ENCODE measurements at places on chromosomes 4 and X.
A peak's percentile ranks its signal among the peaks of the same experiment; 100 is the strongest.

DNA sequence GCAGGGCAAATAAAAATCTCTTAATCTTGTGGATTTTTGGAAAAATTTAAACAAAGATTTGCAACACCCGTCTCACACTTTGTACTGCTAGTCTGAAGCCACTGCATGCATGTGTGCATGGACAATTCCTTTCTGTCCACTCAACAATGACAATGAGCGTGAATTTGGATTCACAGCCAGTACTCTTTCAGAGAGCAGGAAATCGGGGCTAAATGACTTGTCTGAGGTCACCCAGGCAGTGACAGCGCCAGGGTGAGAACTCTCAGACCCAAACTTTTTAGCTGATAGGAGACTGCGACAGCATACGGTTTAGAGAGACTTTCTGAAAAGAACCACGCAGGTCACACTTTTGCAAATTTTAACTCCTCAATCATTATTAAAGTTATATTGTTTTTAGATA, 90.9 kb downstream of the ZNF827 start:
- no peak for DNase-seq

- DNase-seq = no peak
These were observed 313 bp upstream of the BLOC1S4 start for GRCh38 chr4:6715704-6716017.

DNA sequence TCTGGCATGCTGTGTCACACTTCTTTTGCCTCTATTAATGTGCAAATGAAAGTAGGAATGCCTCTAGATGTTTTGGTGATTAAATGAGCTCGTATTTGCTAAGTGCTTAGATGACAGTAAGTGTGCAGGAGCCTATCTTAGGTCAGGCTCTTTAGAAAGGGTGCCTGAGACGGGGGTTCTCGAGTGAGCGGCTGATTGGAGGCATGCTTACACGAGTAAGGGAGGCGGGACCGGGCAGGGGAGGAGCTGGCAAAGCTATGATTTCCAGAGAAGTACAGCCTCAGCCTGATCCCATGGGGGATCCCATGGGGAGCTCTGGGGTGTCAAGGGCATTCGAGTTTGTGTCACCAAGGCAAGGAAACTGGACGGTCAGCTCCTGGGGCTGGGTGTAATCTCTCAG, 44.8 kb downstream of the CLDN34 start:
- DNase-seq = peak; percentile 40

GRCh38 chr4:156660465-156660864, 311.1 kb downstream of the PDGFC start:
- no peak for DNase-seq

GRCh38 chr4:39415678-39416283, 9.1 kb downstream of the KLB start:
- no peak for DNase-seq

GRCh38 chr4:5784021-5784420, 73.0 kb downstream of the EVC start:
- no peak for DNase-seq

- DNase-seq = peak; percentile 64
These were observed 147.7 kb downstream of the SH3KBP1 start for GRCh38 chrX:19739683-19740082.

- no peak for DNase-seq
These were observed 272.9 kb downstream of the PPP1R2C start for GRCh38 chrX:42505016-42505415.

- peak; percentile 36 for DNase-seq
These were observed 431.8 kb downstream of the BCOR start for GRCh38 chrX:39665830-39666518.

DNA sequence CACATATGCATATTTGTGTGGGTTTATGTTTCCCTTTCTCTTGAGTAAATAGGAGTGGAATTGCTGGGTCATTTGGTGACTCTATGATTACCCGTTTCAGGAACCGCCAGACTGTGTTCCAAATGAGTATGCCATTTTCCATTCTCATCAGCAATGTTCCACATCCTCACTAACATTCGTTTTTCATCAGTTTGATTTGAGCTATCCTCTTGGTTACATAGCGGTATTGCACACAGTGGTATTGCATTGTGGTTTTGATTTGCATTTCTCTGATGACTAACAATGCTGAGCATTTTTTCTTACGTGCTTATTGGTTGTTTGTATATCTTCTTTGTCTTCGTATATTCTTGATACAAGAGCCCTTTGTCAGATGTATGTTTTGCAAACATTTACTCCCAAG, 218.0 kb upstream of the AMOT start:
- DNase-seq = no peak

DNA sequence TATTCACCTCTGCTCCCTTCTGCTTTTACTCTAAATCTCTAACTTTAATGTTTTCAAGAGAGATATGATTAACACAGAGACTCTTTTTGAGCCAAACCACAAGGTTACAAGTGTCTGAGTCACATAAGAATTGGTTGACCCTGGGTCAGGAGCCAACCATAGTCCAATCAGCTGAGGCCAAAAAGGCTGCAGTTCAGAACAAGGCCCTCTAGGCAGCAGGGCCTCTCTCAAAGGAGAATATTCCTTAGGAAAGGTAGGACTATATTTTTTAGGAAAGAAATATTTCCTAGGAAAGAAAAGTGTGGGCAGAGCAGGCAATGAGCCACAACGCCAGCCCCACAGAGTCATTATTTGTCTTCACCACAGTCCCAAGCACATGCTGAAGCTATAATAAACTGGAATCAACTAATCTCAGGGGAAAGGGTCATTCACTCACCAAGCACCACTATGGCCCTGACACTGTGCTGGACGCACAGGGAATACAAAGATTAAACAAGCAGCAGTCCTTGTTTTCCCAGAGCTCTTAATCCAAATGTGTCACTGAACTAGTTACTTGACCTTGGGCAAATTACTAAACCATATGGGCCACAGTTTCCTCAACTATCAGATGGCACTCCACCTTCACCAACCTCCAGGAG, 2.2 kb downstream of the ATP8A1 start:
- DNase-seq = no peak

DNA sequence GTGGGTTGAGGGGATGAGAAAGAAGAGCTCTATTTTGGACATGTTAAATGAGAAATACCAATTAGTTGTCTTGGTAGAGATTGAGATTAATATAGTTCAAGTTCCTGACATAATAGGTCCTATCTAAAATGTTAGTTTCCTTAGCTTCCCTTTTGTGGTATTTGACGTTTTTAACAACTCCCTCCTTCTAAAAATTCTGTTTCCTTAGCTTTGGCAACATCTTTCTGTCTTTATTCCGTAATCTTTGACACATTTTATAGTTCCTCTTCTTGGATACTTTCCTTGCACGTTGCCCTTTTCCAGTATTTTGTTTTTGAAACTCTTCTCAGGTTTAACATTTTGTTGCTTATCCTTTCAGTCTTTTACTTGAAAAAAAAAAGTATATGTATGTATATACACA, 36.9 kb downstream of the LAMTOR3 start:
- DNase-seq = no peak

DNA sequence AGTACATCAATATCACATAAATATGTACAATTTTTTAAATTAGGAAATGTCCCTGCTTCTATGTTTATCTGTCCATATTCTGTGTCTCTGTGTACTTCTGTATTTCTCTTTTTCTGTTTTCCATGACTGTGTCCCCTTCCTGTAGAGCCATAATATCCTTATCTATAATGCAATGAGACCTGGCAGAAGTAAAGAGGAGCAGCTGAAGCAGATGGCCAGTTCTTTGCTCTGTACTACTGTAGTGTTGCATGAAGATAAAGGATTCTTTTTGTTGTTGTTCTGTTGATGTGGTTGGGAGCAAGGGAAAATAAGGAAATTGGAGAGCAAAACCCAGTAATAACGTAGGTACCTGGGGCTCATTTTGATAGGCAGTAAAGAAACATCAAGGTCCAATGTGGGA, 301.7 kb downstream of the ADGRL3 start:
- no peak for DNase-seq

GRCh38 chr4:164595751-164596150, 158.2 kb upstream of the SMIM31 start:
- no peak for DNase-seq

DNA sequence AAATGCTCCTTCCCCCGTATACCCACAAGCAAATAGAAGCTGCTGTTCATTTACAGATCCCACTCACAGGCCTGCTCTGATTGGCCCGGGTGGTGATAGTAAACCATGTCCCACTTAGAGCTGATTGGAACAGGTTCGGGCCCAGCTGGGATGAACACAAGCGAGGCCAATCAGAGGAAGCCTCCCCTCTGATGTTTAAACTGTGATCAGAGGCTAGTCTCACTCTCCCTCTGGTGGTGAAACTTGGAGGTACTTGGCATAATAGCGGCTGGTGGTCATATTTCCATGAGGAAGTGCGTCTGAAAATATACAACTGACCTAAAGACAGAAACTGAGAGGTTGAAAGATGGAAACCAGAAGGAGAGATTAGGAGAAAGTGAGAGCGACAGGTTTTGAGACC, 51.5 kb upstream of the TRPC3 start:
- DNase-seq = peak; percentile 65

- DNase-seq = peak; percentile 65
These were observed 34.5 kb upstream of the CYBB start for GRCh38 chrX:37745354-37745753.

DNA sequence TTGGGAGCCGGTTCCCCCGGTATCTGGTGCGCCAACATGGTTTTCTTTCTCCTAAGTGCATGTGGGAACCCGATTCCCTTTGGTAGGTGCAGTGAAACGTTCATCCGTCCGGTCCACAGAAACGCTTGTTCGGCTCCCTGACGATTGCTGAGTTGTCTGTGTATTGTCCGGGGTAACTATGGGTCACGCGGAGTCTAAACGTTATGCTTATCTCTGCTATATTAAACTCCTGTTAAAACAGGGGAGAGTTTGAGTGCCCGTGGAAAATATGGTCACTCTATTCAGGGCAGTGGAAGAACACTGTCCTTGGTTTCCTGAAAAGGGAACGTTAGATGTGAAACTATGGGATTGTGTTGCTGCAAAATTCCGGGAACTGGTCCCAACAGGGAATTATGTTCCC, 32.4 kb upstream of the MGST2 start:
- no peak for DNase-seq

GRCh38 chr4:97142410-97142809, 1000.9 kb downstream of the STPG2 start:
- DNase-seq = no peak

GRCh38 chr4:14917298-14917633, 85.0 kb upstream of the CPEB2 start:
- DNase-seq = no peak

GRCh38 chr4:18022572-18023050, 1.1 kb upstream of the LCORL start:
- no peak for DNase-seq

GRCh38 chr4:15293711-15294110, 134.1 kb upstream of the C1QTNF7 start:
- no peak for DNase-seq

GRCh38 chr4:181685461-181685860, 557.7 kb upstream of the TENM3 start:
- DNase-seq = no peak

GRCh38 chrX:44795945-44796450, 47.8 kb upstream of the DUSP21 start:
- DNase-seq = no peak

GRCh38 chr4:85492336-85492735, 17.4 kb downstream of the ARHGAP24 start:
- DNase-seq = no peak

GRCh38 chr4:157700898-157701694, 471.7 kb downstream of the GASK1B start:
- no peak for DNase-seq

DNA sequence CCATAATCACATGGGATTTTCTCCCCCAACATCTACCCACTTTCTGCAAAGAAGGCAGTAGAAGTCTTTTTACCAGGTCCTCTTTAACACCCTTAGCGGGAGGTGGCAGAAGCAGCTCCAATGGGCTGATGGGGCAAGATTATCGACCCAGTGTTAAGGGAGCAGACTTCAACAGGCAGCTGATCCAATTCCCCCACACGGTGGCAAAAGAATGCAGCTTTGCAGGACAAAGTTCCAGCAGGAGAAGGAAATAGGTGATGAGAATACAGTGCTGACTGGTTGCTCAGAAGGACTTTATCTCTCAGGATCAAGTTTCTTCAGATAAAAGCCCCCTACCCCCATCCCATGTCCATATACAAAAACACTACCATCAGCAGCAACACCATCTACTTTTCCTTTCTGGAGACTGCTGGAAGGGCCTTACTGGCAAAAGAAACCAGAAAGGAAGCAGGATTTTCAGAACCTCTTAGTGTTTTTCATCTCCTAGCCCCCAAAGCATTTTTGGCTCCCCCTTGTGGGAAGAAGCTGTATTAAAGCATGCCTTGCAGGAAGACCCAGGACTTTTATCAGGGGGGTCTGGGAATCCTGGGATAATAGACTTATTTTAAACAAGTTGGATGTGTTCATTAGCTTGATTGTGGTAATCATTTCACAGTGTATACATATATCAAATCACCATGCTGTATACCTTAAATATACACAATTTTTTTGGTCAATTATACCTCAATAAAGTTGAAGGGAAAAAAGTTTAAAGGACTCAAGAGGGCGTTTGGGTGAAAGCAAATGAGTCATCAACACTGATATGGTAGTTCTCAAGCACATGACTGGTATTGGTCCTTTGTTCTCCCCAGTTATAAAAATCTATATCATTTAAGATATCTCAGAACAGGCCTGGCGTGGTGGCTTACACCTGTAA, 146.4 kb downstream of the GPC3 start:
- peak; percentile 15 for DNase-seq

DNA sequence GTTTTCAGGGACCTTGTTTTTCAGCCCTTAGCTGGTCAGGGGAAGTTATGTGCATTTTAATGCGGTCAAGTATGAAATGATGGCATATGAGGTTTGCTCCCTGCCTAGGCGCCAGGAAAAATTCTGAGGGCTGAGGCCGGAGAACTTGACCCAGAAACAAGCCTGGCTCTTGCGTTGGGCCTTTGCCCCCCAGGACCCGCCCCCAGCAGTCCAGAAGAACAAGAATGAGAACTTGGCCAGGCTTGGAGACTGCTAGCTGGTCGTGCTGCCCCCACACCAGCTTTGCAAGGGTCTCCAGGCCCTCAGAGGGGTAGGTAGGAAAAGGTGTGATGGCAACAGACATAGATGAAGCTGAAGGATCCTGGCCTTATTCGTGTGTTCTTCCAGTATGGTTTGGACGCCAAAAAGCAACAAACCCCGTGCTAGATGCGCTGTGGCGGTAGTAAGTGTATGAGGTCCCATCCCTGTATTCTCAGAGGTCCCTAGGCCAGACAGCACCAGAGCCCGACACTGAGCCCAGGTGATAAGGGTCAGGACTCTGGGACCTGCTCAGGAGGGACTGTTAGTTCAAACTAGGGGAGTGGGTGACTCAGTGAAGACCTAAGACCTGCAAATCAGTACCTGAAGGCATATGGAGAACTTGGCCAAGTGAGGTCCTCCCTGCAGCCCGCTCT, 10.5 kb downstream of the NKX3-2 start:
- DNase-seq = no peak

DNA sequence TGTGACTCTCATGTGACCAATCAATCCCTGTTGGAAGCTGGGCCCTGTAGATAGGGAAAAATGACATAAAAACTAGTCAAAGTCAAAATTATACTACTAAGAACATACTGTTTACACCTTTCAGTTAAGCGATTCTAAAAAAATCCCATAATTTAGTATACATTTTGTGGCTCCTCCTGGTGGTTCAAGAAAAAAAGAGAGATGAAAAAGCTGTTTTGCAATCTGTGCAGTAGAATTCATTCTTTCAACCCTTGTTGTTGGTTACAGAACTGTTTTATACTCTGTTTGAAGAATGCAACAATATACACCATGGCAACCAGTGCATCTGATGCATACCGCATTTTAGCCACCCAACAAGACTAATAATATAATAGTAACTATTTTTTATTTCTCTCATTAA, 66.8 kb upstream of the ANK2 start:
- DNase-seq = no peak

Data from A549 (cell line).